ENCODE measurements at places on chromosomes 11 and 22.

DNA sequence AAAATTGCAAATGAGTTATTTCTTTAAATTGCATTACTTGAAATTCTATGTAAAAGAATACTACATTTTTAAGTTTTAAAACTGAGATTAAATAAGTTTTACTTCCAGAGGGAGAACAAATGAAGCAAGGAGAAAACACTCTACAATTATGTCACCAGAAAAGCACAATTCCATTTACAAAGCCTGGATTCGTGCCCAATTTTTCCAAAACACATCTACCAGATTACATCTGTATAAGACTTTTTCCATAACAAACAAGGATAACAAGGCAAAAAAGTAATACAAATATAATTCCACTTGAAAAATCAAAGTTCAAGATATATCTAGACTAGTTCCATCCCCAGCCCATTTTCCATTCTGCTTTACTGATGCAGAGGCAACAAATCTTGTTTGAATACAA is 40.5 kb downstream of the MTMR2 start:
- no peak for DNase-seq

DNA sequence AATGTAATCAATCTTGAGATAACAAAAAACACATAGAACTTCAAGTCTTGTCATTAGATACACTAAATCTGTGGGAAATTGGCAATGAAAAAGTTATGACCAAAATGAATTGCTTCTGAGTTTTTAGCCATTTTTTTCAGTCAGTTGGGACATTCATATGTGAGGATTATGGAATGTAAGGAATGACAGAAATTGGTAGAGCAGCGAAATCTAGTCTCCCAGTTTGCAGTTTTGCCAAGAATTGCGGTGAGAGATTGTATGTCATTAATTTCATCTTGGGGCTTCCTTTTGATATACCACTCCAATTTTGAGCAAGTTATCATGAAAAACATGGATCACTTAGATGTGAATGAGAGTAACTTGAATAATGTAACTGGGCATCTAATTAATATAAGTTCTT is 49.9 kb downstream of the SIK2 start:
- DNase-seq: no peak

GRCh38 chr11:131838016-131838415 is 467.6 kb downstream of the NTM start:
- no peak for DNase-seq

DNA sequence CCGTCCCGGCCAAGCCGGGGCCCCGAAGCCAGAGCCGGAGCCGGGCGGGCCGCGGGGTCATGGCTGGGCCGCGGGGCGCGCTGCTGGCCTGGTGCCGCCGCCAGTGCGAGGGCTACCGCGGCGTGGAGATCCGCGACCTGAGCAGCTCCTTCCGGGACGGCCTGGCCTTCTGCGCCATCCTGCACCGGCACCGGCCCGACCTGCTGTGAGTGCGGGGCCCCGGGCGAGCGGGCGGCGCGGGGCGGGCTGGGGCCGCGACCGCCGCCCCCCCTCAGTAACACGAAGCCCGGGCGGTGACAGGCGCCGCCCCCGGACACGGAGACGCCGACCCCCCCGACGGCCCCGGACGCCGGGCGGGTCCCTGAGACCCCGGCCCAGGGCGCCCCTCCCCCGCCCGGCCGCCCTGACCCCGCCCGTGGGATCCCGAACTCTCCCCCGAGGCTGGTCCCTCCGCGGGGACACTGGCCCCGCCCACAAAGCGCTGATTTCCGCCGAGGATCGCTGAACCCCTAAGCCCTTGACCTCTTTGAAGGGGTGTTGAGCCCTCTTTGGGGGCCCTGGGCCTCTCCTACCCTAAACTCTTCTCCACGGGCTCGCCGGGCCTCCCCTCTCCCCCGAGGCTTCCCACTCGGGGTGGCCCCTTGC is 389 bp downstream of the MICALL1 start:
- DNase-seq: no peak

DNA sequence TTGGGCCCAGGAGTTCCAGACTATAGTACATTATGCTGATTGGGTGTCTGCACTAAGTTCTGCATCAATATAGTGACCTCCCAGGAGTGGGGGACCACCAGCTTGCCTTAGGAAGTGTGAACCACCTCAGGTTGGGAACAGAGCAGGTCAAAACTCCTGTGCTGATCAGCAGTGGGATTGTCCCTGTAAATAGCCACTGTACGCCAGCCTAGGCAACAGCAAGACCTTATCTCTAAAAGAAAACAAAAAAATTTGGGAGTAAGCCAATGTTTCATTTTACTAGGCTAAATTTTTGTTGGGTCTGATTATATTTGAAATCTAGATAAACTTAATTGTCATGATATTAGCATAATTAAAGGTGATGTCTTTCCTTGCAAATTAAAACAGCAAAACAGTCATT is 3.4 kb downstream of the DEPDC5 start:
- no peak for DNase-seq

DNA sequence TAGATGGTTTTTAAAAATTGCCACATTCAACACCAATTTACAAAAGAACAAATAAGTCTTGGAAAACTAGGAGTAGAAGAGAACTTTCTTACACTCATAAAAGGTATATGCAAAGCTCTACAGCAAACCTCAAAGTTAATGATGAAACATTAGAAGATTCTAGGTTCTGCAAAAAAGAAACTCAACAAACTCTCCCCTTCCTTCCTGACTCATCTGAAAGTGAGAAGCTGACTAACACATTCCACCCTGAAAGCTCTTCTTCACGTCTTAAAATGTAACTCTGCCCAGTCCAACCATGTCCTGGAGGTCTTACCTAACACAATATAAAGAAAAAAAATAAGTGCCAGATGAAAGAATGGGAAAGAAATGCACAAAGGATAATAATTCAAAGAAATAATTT is 218.9 kb upstream of the ISX start:
- no peak for DNase-seq

- DNase-seq: no peak
Measured at GRCh38 chr11:77109236-77110019, 6.8 kb downstream of the OMP start.

- no peak for DNase-seq
Measured at GRCh38 chr11:61951484-61952135, 1.5 kb downstream of the BEST1 start.

DNA sequence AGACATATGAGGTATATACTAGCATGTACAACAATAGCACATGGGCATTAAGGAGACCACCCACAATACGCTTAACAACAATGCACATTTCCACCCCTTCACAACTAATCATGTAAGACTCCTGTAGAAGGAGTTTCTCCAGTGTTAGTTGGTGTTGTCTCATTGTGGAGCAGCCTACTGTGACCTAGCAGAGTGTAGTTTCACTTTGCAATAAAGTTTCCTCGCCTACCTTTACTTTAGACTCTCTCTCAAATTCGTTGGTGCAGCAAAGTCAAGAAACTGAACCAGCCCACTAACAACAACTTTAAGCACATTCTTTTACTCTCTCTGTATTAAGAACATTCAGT is 863.6 kb downstream of the FAM181B start:
- no peak for DNase-seq

DNA sequence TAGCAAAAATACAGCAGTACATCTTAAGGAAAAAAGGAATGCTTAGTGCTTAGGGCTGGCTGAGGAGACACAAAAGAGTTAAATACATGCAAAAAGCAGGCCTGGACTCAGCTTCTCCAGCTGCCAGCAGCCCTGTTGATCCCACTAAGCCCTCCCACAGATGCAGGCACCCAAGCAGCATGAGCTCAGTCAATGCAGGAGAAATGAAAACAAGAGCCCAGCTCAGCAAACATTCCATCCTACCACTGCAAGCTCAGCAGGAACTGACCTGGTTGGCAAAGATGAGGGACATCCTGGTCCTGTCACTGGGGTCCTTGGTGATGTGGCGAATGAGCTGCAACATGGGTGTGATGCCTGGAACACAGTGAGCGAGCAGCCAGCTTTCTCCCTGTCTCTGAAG is 5.8 kb downstream of the CYB5R2 start:
- no peak for DNase-seq
